ENCODE measurements at places on chromosomes 1 and 21. TPM values are rescaled to one million over a fixed set of nuclear protein-coding genes. Genes with fewer than 3 reads are reported as not detected.

Gene OPRD1
- total RNA-seq, result not detected

Gene RUNX1
- total RNA-seq, result 25.5 TPM

Gene RNF223
- 19.5 TPM for total RNA-seq

Gene SYT11
- 3.1 TPM for total RNA-seq

Gene CFAP74
- not detected for total RNA-seq

Gene LRRC7
- 0.59 TPM for total RNA-seq

Gene CHD5
- total RNA-seq, result 0.04 TPM

Gene KCNJ15
- 55.1 TPM for total RNA-seq

GRCh38 chr1:995665-996633 is 3.9 kb downstream of the HES4 start:
- no peak for DNase-seq

DNA sequence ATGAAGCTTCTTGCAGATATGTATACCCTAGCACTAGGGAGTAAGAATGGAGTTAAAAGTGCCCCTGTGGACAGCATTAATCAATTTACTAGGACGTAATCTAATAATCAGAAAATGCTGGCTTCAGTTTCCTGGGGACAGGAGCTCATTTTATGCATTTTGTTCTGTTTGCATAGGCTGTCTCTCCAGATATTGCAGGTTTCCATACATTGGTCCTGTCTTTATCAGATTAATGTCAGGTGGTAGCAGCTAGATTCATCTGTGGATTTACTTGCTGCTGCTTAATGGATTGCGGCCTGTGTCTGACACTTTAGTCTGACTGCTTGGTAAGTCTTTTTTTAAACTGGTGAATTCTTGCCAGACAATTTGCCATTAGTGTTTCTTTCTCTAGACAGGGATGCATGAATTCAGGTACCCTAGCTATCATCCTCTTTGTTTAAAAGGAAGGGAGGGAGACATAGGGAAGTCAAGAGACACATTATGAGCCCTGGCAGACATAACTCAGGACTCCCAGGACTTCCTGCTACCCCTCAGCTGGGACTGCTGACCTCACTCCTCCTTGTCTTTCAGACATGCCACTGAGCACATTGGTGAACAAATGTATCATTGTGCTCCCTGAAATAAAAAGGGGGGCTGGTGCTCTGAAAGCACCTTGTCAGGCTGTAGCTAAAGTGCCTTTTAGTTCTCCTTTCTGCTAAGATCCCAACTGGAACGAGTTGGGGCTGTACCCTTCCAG is 47.7 kb downstream of the NOS1AP start:
- no peak for DNase-seq

DNA sequence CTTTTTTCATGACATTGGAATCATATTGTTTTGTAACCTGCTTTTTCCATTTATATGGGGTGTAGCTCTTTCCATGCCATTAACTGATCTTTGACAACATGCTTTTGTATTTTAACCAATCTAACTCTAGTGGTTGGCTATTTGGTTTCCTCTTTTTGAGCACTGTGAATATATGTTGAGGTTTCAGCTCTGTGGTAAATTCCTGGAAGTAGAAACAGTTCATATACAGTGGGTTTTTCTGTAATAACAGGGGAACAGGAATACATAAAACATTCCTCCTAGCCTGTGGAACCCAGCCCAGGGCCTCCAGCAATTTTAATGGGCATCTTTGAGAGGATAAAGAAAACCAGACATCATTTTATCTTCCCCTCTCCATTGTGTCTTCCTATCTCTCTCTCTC is 17.4 kb downstream of the AZIN2 start:
- no peak for DNase-seq

DNA sequence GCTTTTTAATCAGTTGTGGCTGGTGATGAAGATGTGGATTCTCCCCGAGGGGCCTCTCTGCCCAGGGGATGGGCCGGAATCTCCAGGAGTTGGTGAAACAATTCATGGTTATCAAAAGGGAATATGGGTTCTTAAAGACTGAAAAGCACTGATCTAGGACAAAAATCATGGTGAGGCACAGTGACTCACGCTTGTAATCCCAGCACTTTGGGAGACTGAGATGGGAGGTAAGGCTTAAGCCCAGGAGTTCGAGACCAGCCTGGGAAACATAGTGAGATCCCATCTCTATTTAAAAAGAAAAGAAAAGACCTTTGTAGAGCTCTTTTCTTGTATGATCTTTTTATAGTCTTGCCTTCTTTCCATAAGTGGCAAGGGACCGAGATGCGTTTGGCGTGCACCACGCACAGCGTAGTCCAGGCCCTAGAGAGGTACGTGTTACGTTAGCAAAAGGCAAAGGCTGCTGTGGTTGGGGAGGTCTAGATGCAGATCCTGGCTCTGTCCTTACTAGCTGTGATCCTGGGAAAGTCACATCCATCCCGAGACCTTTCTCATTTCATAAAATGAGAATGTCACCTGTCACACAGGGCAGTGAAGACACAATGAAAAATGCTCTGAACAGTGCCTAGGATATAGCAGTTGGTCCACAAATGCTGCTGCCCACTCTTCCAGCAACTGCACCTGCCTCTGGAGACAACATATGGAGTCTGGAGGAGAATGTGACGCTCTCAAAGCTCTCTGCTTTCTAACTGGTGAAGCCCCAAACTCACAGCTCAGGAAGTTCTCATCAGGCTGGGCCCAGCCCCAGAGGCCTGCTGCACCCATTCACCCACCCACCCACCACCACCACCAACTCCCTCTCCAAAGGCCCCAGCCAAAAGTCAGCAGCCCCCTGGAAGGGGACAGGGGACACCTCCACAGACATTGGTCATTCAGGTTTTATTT is 54.8 kb downstream of the KIF21B start:
- DNase-seq, result no peak

GRCh38 chr1:119747451-119747850 is 21.3 kb downstream of the HMGCS2 start:
- DNase-seq, result no peak

DNA sequence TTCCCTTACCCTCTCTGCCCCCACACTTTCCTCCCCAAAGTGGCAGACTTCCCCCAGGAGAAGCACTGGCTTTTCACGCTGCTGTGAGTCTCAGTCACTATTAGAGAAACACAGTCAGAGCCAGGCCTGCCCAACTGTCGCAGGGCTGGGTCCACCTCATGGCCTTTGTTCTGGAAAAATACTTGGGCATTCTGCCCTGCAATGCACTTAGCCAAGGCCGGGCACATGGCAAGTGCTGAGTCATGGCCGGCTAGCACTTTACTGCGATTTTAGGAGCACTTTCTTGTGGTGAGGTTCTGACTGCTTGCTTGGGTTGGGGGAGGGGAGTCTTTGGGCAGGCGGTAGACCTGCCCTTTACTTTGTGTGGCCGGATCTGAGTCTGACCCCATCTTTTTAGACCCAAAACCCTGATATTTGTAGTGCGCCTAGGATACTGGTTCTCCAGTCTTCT is 7.7 kb downstream of the EPHX1 start:
- peak; percentile 94 for DNase-seq

- no peak for DNase-seq
Observed at GRCh38 chr1:27572019-27572678, 31.8 kb downstream of the AHDC1 start.

GRCh38 chr1:35718492-35719336 is at the start of gene C1orf216:
Gene C1orf216 (minus strand): TSS chr1:35718884. CDS start chr1:35716321, 2,563 bp downstream.
- peak; percentile 91 for DNase-seq

DNA sequence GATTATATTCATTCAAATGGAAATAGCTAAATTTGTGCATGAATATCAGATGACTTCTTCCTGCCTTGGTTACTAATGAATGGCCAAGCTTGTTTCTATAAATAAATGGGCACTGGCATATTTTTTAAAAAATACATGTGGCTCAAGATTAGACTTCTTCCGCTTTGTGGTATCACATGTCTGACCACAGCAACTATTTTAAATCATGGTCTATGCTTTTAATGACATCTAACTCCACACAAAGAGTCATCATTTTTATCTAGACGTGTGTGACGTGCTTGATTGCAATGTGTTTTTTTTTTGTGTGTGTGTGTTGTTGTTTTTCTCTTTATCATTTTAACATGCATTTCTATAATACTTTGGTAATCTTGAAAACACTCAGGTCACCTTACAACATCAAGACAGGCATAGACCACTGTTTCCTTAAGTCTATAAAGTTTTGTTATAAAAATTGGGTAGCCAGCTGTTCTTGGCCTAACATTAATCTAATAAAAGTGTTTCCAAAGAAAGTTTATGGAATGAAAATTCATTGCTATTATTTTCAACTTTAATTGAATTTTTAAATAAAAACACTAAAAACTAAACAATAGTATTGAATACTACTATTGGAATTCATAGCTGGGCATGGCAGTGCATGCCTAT is 29.5 kb downstream of the RGS1 start:
- DNase-seq, result no peak

DNA sequence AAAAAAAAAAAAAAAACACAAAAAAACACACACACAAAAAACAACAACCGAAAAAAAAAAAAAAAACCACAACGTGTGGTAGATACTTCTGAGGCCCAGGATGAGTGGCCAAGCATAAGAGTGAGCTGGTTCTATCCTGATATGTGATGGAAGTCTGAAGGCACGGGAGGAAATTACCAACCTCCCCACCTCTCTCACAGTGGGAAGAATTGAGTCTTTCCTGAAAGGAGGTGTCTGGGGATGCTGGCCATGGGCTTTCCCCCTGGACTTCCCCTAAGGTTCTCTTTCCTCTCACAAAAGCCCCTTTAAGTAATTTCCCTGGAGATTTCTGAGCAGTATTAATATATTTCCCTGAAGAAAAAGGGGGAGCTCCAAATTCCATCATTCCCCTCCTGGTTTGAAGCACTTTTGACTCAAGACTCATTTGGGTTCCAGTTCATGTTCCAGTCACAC is 5.2 kb downstream of the TMCC2 start:
- DNase-seq, result no peak

- no peak for DNase-seq
Observed at GRCh38 chr1:46931151-46931550, 10.1 kb downstream of the CYP4A11 start.

DNA sequence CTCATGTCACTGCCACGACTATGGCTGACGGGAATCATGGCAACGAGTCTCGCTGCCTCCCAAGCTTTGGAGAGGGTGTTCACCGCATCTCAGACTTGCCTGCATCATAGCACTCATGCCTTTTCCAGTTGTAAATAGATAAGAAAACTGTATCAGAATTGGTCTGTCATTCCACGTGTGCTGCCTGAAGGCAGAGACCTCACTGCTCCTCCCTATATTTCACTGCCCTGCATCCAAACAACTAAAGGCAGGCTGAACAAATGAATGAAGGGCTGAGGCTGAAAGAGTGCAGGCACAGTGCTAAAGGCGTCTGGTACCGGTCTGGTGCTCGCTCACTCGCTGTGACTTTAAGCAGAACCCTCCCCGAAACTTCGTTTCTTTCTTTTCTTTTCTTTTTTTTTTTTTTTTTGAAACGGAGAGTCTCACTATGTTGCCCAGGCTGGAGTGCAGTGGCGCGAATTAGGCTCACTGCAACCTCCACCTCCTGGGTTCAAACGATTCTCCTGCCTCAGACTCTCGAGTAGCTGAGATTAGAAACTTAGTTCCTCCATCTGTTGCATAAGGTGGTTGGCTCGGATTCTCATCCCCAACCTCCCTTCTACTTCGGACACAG is 542 bp downstream of the EIF2B3 start:
- DNase-seq, result no peak

- DNase-seq, result no peak
Observed at GRCh38 chr1:215583185-215583749, 16.2 kb downstream of the KCTD3 start.

DNA sequence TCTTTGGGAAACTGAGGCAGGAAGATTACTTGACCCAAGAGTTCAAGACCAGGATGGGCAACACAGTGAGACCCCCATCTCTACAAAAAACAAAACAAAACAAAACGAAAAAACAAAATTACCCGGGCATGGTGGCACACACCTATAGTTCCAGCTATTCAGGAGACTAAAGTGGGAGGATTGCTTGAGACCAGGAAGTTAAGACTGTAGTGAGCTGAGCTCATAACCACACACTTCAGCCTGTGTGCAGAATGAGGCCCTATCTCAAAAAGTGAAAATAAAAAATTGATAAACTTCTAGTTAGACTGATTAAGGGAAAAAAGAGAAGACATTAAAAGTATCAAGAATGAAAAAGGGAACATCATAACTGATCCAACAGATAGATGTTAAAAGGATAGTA is 154.0 kb downstream of the RHOU start:
- DNase-seq, result no peak

GRCh38 chr1:225651376-225651871 is 1.5 kb downstream of the ENAH start:
- no peak for DNase-seq

- no peak for DNase-seq
Observed at GRCh38 chr1:20165522-20165951, 20.4 kb upstream of the UBXN10 start.

- DNase-seq, result no peak
Observed at GRCh38 chr1:173128742-173129141, 78.0 kb upstream of the TNFSF18 start.

GRCh38 chr1:88684482-88685258 is 597 bp downstream of the PKN2 start:
- DNase-seq, result peak; percentile 89

DNA sequence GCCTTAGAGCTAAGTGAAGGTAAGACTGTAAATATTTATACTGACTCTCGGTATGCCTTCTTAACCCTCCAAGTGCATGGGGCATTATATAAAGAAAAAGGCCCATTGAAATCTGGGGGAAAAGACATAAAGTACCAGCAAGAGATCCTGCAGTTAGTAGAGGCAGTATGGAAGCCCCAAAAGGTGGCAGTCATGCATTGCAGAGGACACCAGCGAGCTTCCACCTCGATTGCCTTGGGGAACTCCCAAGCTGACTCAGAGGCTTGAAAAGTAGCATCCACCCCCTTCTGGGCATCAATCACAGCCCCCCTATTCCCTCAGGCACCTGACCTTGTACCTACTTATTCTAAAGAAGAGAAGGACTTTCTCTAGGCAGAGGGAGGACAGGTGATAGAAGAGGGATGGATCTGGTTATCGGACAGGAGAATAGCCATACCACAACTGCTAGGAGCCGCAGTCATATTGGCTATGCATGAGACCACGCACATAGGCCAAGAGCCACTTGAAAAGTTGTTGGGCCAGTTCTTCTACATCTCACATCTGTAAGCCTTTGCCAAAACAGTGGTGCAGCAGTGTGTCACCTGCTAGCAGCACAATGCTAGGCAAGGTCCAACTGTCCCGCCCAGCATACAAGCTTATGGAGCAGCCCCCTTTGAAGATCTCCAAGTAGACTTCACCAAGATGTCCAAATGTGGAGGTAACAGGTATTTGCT is 19.4 kb downstream of the PLA2G2F start:
- no peak for DNase-seq

Data from lower leg skin (tissue), 4 donors.